Fibroblast of the aortic adventitia (primary cell): ENCODE measurements at places on chromosomes 11 and 22.

DNA sequence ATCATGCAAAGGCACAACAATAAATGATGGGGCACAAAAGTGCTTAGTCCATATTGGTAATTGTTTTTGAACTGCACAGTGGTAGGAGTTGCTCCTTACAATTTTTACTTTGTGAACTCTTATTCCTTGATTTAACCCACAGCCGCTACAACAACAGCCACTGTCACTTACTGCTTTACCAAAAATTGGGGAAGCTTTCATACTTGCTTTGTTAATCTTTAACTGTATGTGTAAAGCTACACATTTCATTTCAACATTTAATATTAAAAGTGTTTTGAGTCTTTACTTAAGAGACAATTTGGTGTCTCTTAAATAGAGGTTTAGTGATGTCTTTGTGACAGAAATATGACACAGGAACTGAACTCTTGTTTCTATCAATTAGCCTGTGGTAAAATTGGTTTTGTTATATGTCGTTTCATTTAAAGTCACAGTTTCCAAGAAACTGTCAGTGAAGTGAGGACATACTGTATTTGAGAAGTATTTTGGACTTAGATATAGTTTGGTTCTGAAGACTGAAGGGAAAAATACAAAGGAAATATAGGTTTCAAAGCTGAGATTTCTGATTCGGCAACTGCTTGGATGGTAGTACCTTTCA lies 6.5 kb upstream of the IL18BP start:
- DNase-seq: no peak

GRCh38 chr11:84930863-84931262 lies 696.3 kb downstream of the DLG2 start:
- no peak for DNase-seq

- no peak for DNase-seq
Observed at GRCh38 chr11:117818041-117818873, 6.3 kb downstream of the FXYD2 start.

- DNase-seq: peak; percentile 73
Observed at GRCh38 chr11:10208131-10208575, 85.9 kb downstream of the SBF2 start.

GRCh38 chr11:11967669-11968510 lies 40.5 kb downstream of the DKK3 start:
- DNase-seq: no peak
